PC-9 (cell line): ENCODE measurements at places on chromosomes 2 and 18. TPM values are rescaled to one million over a fixed set of nuclear protein-coding genes. Genes with fewer than 3 reads are reported as not detected.

DSG3 gene
- total RNA-seq: 0.10 and 0.13 TPM in 2 replicates

CYS1 gene
- 0.43 and 0.61 TPM in 2 replicates for total RNA-seq

LIPG gene
- total RNA-seq: 22.7 and 30.9 TPM in 2 replicates

EIF2AK2 gene
- 39.8 and 61.2 TPM in 2 replicates for total RNA-seq

ST8SIA3 gene
- total RNA-seq: not detected in 2 replicates

IMPA2 gene
- total RNA-seq: 83.6 and 91.4 TPM in 2 replicates

RSAD2 gene
- not detected in 2 replicates for total RNA-seq

MYCN gene
- not detected in 2 replicates for total RNA-seq

CTLA4 gene
- total RNA-seq: not detected in 2 replicates

PRKAG3 gene
- total RNA-seq: not detected in 2 replicates

BOLL gene
- not detected in 2 replicates for total RNA-seq

EMX1 gene
- not detected in 2 replicates for total RNA-seq

SGO2 gene
- 17.8 and 25.0 TPM in 2 replicates for total RNA-seq

CAVIN2 gene
- 2.3 and 2.5 TPM in 2 replicates for total RNA-seq

THAP4 gene
- total RNA-seq: 78.2 and 94.8 TPM in 2 replicates

ATOH8 gene
- total RNA-seq: 0.25 TPM in 1 of 2 replicates, not detected in the other

OSR1 gene
- 6.4 and 6.9 TPM in 2 replicates for total RNA-seq

IL36G gene
- total RNA-seq: not detected in 2 replicates

RAB17 gene
- 86.3 and 88.1 TPM in 2 replicates for total RNA-seq

LYPD1 gene
- total RNA-seq: 5.1 and 10.3 TPM in 2 replicates

TBR1 gene
- not detected in 2 replicates for total RNA-seq

CD207 gene
- total RNA-seq: not detected in 2 replicates

NT5C1B gene
- total RNA-seq: not detected in 2 replicates

SCN9A gene
- total RNA-seq: 3.4 and 5.2 TPM in 2 replicates

REEP1 gene
- total RNA-seq: 0.25 and 0.31 TPM in 2 replicates

REG1B gene
- total RNA-seq: not detected in 2 replicates

CDK15 gene
- total RNA-seq: not detected in 2 replicates

G6PC2 gene
- total RNA-seq: not detected in 2 replicates

HOXD3 gene
- not detected in 2 replicates for total RNA-seq

UGT1A5 gene
- 71.3 and 91.2 TPM in 2 replicates for total RNA-seq

GULP1 gene
- total RNA-seq: 31.5 and 38.0 TPM in 2 replicates

VAMP5 gene
- total RNA-seq: 7.2 and 7.4 TPM in 2 replicates

C2orf66 gene
- total RNA-seq: 0.22 TPM in 1 of 2 replicates, not detected in the other

IL1R1 gene
- total RNA-seq: 5.0 and 6.5 TPM in 2 replicates

UPP2 gene
- not detected in 2 replicates for total RNA-seq

ATP5F1A gene
- 232 and 242 TPM in 2 replicates for total RNA-seq

SLC4A5 gene
- total RNA-seq: 1.2 TPM in 1 of 2 replicates, not detected in the other

UGT1A4 gene
- total RNA-seq: 73.6 and 93.0 TPM in 2 replicates

SLC4A3 gene
- 7.3 and 9.0 TPM in 2 replicates for total RNA-seq

KIAA2012 gene
- total RNA-seq: not detected in 2 replicates

LRATD1 gene
- 3.8 TPM in 2 replicates for total RNA-seq

FAM237A gene
- total RNA-seq: not detected in 2 replicates

TXNDC2 gene
- total RNA-seq: 0.11 TPM in 1 of 2 replicates, not detected in the other

BCL2L11 gene
- total RNA-seq: 12.4 and 17.0 TPM in 2 replicates

STARD6 gene
- not detected in 2 replicates for total RNA-seq

MYOM1 gene
- total RNA-seq: 0.88 and 1.3 TPM in 2 replicates
